Fibroblast of skin of right quadriceps (primary cell): ENCODE measurements at places on chromosomes 5 and 9.

- peak; percentile 63 for DNase-seq
These were observed 10.8 kb downstream of the FIBCD1 start for GRCh38 chr9:130927995-130928900.

- no peak for DNase-seq
These were observed 95.1 kb upstream of the ARAP3 start for GRCh38 chr5:141777130-141777529.

DNA sequence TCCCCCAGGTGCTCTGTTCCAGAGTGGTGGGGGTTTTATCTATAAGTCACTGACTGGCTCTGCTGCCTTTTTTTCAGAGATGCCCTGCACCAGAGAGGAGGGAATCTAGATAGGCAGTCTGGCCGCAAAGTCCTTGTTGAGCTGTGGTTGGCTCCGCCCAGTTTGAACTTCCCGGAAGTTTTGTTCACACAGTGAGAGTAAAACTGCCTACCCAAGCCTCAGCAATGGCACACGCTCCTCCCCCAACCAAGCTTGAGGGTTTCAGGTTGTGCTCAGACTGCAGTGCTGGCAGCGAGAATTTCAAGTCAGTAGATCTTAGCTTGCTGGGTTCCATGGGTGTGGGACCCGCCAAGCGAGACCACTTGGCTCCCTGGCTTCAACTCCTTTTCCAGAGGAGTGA, 1428.6 kb downstream of the MAT2B start:
- no peak for DNase-seq

GRCh38 chr5:55621229-55621628, 86.5 kb upstream of the PLPP1 start:
- no peak for DNase-seq

- no peak for DNase-seq
These were observed 30.5 kb downstream of the PCSK1 start for GRCh38 chr5:96402500-96402899.

DNA sequence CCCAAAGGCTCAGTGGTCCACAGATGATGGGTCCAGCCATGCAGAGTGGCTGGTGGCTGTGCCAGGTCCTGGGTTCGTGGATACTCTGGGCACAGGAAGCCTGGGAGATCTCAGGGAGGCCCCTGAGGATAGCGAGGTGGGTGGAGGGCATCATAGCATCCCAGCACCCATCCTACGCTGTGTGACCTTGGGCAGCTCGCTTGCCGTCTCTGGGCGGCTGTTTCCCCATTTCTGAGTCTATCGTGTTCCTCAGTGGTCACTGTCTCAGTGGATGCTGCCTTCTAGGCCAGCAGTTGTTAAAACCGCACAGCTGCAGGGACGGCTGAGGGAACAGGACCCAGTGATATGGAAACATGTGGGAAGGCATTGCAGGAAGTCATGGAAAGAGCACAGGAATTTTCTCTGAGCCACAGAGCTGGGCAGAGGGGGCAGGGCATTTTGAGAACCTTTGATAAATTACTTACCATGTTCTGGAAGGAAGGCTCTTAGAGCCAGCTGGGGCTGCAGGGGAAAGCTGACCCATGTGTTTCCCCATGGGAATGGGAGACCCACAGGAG, 86.4 kb upstream of the COL5A1 start:
- DNase-seq = peak; percentile 75

- peak; percentile 65 for DNase-seq
These were observed 98.9 kb downstream of the CSNK1G3 start for GRCh38 chr5:123610665-123611405.

DNA sequence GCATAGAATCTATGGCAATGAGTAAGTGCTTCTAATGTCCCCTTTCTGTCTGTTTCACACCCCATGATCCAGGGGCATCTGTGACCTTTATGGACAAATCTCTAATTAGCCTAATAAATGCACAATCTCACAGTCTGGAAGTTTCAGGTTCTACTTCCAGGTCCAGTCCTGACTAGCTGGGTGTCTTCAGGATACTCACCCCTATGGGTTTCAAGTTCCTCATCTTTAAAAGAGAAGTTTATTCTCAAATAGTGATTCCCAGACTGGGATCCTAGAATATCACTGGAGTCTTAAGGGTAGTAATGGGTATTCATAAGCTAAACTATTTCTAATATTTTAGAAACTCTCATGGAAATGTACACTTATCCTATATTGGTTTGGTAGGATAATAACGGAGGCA, 77.2 kb upstream of the ABCA1 start:
- no peak for DNase-seq
